BJ (cell line): ENCODE measurements at places on chromosomes 7 and 10. TPM values are rescaled to one million over a fixed set of nuclear protein-coding genes. Genes with fewer than 3 reads are reported as not detected.

- no peak for DNase-seq
Measured at GRCh38 chr10:69736886-69737641, 64.6 kb upstream of the COL13A1 start.

GRCh38 chr7:115183431-115184057 is 261.6 kb downstream of the MDFIC start:
- no peak for DNase-seq

- DNase-seq: no peak
Measured at GRCh38 chr10:14062528-14063260, 268.0 kb downstream of the FRMD4A start.

Gene PIP
- not detected in 2 replicates for polyA plus RNA-seq
